ENCODE measurements at places on chromosomes 7 and 10.

- no peak for DNase-seq
Observed at GRCh38 chr10:19817231-19817933, 1.1 kb downstream of the PLXDC2 start.

DNA sequence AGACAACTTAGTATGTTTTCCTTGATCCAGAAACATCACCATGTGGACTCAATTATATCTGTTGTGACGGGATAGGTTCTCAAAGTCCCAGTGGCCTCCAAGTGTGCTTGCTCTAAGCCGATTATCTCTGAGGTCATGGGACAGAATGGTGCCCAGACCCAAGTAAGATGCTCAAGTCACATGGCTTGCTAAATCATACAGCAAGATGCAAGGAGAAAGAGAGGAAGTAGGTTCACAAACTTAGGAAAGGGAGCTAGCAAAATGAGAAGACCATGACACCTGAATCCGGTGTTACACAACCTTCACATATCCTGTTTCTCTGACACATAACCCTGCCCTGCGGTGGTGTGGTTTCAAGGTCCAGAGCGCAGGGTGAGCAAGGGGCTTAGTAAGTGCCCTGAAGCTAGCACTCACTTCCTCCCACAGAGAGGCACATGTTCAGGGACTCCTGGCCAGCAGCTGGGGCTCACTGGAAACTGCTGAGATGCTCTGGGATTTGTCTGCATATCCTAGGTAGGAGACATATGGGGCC lies 590.9 kb upstream of the ANKRD30A start:
- DNase-seq: no peak

DNA sequence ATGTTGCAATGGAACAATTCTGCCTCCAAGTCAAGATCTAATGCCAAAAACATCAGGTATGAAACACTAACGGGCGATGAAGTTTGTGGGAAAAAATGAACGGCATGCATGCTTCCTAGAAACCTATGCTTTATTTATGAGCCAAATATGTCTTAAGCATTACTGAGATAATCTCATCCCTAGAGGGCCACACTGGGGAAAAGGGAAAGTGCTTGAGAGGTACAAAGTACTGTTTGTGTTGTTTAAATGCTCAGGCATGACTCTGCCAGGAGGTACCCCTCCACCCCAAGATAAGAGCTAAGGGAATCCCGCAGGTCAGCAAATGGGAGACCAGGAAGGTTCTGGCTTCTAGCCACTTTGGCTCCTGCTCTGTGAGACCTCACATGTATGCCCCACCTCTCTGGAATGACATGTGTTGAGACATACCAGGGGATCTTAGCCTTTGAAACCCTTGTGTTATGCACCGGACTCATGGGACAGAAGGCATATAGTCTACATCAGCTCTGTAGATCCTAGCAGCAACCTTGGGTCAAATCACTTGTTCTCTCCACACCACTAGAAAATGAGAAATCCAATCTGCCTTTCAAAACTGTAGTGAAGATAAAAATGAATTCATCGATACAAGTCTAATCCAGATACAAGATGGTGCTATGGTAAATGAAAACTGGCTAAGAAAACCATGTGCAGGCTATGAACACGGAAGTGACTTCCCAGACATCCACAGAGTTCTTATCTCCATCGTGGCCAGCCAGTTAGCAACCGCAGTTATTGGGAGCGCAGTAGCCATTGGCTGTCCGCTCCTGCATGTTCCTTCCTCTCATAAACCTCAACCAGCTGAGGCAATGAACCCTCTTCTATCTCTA lies 61.0 kb downstream of the CREB3L2 start:
- no peak for DNase-seq

DNA sequence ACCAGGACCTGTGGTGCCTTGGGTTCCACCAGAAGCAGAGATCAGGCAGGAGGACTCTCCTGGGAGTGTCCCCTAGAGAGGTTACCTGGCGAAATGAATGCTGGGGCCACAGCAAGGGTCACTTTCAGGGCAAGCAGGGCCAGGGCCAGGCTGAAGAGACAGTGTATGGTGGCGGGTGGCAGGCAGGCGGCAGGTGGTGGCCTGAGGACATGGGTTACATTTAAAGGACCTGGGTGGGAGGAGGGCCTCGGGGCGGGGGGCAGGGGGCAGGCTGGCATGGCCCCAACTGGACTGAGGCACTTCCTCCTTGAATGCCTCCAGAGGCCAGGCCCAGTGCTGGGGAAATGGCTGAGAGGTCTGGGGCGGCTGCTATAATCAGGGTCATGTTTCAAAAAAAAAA lies 14.7 kb upstream of the TBRG4 start:
- DNase-seq: no peak

DNA sequence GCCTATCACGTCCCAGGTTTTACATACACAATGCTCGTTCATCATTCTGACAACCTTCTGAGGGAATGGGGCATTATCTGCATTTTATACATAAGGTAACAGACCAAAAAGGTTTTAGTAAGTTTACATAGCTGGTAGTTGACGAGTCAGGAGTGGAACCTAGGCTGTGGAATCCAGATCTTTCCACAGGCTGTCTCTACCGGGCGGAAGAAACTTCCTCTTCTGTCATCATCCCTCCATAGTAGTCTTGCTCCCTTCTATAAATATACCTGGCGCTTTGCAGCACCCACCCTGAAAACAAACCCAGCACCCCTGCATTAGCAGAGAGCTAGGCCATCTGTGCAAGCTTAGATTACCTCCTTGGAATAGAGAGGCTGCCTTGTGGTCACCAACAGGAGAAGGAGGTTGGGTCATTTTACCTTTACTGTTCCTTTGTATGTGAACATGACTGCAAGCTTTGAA lies 1.3 kb downstream of the TSPAN13 start:
- no peak for DNase-seq

DNA sequence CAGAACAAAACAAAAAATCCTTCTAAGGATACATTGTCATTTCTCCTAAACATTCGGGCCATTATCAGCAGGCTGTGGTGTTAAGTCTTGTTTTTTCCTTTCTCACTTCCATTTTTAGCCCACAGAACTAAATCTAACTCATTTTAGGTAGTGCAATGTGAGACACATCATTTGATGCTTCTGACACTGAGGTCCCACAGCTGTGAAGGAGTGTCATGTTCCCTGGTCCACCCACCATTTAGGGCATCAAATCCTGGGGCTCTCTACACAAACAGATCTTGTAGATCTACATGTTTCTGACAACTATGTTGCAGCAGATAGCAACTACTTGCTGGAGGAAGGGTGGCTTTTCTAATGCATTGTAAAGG lies 232.5 kb upstream of the IGFBP3 start:
- no peak for DNase-seq

All from stimulated activated CD8-positive, alpha-beta memory T cell treated with anti-CD3 and anti-CD28 coated beads, Interleukin-15, amount 100 ng/mL, for 24 hours (primary cell).